ENCODE measurements at places on chromosomes 7 and 10. TPM values are rescaled to one million over a fixed set of nuclear protein-coding genes. Genes with fewer than 3 reads are reported as not detected.

Gene IL15RA
- 20.2 TPM for total RNA-seq

Gene DYDC2
- total RNA-seq, result not detected

Gene PRKCQ
- 2.0 TPM for total RNA-seq

Gene VGF
- total RNA-seq, result not detected

Gene PTPRZ1
- 7.0 TPM for total RNA-seq

Gene TDRD1
- total RNA-seq, result 0.12 TPM

Gene RAMP3
- 57.2 TPM for total RNA-seq

Gene C7orf33
- total RNA-seq, result not detected

Gene MALRD1
- 2.8 TPM for total RNA-seq

Gene C10orf105
- not detected for total RNA-seq

Gene NKX2-3
- total RNA-seq, result not detected

Gene TMEM225B
- not detected for total RNA-seq

Gene MAT1A
- not detected for total RNA-seq

Gene TMEM26
- total RNA-seq, result 0.40 TPM

Gene DRGX
- not detected for total RNA-seq

Gene ATOH7
- not detected for total RNA-seq

Gene TLX1
- not detected for total RNA-seq

Gene CISD1
- total RNA-seq, result 60.1 TPM
